Endothelial cell (in vitro differentiated cells): ENCODE measurements at places on chromosomes 13 and 19.

GRCh38 chr19:58400316-58400915, 5.0 kb downstream of the RNF225 start:
- no peak for DNase-seq

GRCh38 chr19:58053480-58054156, 5.5 kb upstream of the ZNF135 start:
- no peak for DNase-seq

- no peak for DNase-seq
These were observed 432.7 kb downstream of the FOXO1 start for GRCh38 chr13:40233731-40234195.

GRCh38 chr19:821825-822503, at the start of gene PLPPR3:
TSS of gene PLPPR3 (minus strand) at chr19:821955. CDS start at chr19:821559, 396 bp downstream.
- DNase-seq = no peak

- no peak for DNase-seq
These were observed 211.7 kb upstream of the STARD13 start for GRCh38 chr13:33497146-33497845.

- no peak for DNase-seq
These were observed 324.4 kb downstream of the LMO7 start for GRCh38 chr13:75960538-75960994.

GRCh38 chr13:35208587-35208986, 266.5 kb downstream of the NBEA start:
- DNase-seq = no peak

DNA sequence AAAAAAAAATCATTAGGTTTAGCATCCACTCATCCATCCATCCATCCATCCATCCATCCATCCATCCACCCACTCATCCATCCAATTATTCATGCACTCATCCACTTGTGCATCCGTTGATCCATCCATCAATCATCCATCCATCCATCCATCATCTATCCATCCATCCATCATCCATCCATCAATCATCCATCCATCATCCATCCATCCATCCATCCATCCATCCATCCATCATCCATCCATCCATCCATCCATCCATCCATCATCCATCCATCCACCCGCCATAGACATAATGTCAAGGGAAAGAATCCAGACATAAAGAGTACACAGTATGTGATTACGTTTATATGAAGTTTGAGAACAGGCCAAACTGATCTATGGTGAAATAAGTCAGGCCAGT, 9.0 kb upstream of the SELENOW start:
- no peak for DNase-seq

DNA sequence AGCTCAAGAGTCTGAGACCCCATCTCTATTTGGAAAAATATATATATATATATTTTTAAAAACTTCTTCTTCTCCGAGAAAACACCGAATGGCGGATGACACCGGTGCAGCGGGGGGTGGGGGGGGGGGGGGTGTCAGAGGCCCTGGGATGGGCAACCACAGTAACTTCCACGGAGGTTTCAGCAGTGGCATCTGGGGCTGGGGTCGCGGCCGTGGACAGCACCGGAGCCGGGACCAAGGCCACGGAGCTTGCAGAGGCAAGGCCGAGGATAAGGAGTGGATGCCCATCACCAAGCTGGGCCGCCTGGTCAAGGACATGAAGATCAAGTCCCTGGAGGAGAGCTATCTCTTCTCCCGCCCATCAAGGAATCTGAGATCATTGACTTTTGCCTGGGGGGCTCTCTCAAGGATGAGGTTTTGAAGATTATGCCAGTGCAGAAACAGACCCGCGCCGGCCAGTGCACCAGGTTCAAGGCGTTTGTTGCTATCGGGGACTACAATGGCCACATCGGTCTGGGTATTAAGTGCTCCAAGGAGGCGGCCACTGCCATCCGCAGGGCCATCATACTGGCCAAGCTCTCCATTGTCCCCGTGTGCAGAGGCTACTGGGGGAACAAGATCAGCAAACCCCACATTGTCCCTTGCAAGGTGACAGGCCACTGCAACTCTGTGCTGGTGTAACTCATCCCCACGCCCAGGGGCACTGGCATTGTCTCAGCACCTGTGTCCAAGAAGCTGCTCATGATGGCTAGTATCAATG, 59.0 kb downstream of the EPS15L1 start:
- no peak for DNase-seq

DNA sequence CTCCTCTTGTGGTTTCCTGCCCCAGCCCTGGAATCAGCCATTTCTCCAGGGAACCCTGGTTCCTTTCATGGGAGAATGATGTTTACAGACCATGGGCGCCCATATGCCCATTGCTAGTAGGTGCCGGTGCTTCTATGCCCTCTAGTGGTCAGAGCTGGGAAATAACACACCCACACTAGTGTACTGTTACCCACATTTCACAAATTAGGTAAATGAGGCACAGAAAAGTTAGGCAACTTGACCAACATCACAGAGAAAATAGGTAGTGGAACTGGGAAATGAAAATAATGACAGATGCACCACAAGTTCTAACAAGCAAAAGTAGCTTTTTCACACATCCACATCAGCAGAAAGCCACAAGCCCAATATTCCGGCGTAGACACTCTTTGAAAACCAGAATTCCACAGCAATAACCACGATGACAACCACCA, 1.3 kb upstream of the CEACAM3 start:
- DNase-seq = peak; percentile 64

DNA sequence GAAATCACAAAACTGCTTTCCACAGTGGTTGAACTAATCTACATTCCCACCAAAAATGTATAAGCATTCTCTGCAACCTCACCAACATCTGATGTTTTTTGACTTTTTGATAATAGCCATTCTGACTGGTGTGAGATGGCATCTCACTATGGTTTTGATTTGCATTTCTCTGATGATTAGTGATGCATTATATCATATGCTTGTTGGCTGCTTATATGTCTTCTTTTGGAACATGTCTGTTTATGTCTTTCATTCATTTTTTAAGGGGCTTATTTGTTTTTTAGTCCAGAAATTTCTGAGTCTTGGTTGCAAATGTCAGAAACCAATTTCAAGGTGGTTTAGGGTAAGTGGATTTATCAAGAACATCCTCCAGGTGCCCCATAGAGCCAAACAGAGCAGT, 484.8 kb upstream of the TSHZ3 start:
- DNase-seq = no peak

DNA sequence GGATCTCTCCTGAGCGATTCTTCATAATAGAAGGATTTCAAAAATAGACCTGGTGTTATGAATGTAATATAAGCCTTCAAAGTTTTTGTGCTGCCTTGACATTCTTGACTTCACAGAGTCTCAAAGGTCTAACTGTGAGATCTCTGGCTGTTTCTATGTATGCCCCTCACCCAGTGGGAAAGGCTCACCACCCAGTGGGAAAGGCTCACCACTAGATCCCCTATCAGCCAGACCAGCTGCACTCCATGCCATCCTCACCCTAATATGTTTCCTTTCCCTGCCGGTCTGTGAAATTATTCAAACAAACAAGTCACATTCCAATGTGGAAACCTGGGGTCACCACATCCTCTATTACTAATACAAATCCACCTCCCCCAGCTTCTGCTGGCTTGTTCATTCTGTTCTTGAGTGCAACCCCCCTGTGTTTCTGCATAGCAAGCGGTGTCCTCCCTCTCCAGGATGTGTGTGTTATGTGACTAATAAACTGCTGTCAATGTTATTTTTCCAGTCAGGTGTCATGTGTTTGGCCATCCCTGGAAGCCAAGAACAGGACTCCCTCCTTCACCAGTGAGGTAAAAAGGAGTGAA, 13.8 kb upstream of the SLITRK1 start:
- DNase-seq = no peak

GRCh38 chr13:110300090-110300815, 6.7 kb downstream of the COL4A1 start:
- DNase-seq = no peak

GRCh38 chr13:67493835-67494234, 263.7 kb upstream of the PCDH9 start:
- no peak for DNase-seq

DNA sequence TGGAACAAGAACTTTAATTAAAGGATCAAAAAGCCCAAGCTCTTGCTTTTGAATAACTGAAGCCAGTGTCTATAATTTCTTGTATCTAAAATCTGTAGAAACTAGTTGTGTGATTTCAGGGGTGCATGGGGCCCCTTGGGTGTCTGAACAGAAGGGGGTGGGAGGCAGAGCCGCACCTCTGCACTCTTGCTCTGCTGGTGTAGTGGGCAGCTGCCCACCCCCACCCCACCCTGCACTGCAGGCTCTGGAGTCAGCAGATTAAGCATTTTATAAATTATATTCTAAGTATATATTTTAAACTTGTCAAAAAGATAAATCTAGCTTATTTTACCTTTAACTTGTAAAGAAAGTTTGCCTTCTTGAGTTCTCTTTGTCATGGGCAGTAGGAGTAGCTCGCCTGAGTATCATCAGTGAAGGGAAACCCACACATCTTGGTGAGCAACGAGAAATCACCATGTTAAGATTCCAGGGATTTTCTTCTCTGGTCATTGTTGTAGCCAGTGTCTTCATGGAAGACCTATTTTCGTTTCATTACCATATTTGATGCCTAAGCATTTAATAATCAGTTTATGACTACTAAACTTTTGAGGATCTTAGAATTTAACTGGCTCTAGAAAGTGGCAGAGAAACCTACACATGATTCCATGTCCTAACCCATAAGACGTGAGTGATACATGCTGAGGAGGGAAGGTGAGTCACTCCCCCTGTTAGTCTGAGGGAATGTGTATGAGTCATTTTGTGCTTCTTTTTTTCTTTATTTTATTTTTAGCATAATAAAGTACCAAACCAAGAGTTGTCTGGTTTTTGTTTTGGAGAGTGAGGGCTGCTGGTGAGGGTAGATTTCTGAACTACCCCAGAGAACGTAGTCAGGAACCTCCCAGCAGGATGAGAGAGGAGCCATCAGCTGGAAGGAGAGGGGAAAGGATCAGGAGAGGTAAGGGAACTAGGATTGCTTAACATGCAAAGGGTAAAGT, 7.7 kb downstream of the UBE2L5 start:
- no peak for DNase-seq

- no peak for DNase-seq
These were observed 2.7 kb upstream of the RASAL3 start for GRCh38 chr19:15466851-15467733.

DNA sequence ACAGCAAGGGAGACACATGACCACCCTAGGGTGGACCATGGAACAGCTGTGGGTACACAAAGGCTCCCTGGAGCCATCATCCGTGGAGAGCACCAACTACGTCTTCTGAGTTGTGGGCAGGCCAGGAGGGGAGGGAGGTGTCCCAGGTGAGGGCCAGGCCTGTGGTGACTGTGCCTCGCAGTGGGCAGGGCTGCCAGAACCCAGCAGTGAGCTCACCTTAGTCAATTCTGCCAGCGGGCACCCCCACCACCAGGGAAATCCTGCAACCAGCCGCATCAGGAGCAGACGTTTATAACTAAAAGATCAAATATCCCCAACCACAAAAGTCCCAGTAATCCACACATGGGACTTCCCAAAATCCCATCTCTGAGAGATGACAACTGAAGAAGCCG, 19.6 kb downstream of the ELL start:
- no peak for DNase-seq

GRCh38 chr13:92941167-92941566, 285.4 kb upstream of the GPC6 start:
- DNase-seq = no peak

- DNase-seq = no peak
These were observed 7.2 kb downstream of the RNU6-9 start for GRCh38 chr19:900302-901111.

DNA sequence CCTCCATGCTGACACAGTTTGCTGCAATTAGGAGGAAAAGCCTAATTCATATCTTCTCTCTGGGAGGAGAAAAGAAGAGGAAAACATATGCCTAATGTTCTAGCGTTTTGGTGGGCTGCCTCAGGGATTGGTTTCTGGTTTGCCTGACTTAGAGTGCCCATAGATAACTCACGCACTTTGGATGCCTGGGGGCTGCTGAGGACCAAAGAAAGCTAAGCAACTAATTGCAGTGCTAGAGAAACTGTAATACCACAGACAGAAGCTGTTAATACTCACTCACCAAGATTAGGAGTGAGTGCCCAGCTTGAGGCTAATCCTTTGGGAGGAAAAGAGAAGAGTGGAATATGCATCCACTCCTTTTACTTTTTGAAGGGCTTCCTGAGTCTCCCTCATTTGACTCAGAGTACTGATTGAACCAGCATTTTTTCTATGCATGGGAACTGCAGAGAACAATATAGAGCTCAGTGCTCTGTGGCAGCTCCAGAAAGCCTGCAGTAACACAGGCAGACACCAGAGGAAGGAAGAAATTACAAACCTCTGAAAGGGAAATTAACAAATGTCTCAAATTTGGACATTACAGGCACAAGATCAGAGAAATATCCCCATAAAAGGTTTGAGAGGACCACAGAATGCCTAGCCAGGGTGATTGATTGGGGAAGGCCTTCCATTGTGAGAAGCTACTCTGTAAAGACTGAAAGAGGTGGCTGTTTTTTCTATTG, 666.4 kb downstream of the OLFM4 start:
- DNase-seq = no peak

DNA sequence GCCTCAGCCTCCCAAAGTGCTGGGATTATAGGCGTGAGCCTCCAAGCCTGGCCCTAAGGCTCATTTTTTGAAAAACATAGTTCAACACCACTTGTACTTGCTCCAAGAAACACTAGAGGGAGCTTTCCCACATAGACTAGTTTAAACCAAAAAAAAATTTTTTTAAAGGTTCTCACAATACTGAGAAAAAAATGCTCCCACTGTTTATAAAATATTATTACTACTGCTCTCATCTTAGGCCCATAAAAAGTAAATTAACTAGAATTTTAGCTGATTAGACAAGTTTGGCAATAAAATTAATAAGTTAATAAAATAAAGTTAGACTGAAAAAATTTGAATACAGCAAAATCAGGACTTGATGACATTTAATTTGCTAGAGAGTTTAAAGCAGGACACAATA, 109.5 kb downstream of the TBC1D4 start:
- DNase-seq = peak; percentile 25

DNA sequence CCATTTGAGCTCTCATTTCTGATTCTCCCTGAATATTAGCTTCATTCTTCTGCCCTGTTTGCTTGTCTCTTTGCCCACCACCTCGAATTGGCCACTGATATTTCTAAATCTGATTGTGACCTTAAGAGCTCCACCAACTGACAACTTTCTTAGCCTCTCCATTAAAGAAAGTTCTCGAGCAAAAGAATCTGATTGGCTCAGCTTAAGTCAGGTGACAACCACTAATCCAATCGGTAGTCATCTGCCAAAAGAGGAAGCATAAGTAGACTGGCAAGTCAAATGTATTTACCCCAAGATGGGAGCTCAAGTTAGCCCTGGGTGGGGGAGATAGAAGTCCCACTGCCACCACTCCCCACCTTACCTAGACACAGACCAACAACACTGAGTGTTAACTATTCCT, 41.5 kb downstream of the NOTCH3 start:
- no peak for DNase-seq

- DNase-seq = no peak
These were observed 972 bp downstream of the KLK2 start for GRCh38 chr19:50874211-50874610.
